ENCODE measurements at places on chromosomes 16 and 17.

- DNase-seq, result peak; percentile 77
Measured at GRCh38 chr17:13076905-13077304, 59.1 kb upstream of the ELAC2 start.

DNA sequence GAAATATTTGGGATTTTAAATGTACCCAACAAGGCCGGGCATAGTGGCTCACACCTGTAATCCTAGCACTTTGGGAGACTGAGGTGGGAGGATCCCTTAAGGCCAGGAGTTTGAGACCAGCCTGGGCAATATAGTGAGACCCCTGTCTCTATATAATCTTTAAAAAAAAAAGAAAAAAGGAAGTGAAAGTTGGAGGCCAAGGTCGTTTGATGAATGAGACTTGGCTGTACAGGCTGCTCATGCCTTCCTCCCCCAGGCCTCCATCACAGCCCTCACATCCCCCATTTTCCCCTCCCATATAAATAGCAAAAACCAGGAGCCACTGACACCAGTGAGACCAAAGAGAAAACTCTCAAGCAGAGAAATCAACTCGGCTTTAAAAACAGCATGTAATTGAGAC lies 3.3 kb upstream of the CA7 start:
- no peak for DNase-seq

DNA sequence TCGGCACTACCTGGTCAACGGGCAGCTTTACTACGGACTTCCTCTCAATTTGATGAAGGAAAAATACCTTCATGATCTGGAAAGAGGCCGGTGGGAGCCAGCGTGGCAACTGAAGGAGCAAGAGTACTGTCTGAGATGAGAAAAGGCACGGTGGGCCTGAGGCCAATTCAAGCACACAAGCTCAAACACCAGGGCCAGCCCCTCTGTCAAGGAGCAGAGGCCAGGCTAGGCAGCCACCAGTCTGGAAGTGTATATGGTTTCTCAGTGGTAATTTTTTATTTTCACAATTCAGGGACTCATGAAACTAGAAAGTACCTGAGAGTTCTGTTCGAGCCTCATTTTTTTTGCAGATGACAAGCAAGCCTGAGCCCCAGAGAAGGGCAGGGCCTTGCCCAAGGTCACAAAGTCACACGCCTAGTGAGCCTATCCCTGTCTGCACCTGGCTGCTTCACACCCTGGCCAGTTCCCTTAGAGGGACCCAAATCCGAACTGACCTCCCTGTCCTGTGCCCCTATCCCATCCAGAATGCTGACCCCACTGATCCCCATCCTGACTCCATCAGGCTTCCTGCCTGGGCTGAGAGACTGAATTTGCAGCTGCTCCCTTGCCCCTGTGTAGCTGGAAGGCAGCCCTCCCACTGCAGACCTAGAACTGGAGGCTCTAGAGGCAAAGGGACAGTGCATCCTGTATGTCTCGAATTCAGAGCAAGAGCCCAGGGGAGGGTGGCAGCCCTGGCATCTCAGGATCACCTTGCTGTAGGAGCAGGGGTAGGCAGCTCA lies 4.8 kb upstream of the TBX2 start:
- no peak for DNase-seq

DNA sequence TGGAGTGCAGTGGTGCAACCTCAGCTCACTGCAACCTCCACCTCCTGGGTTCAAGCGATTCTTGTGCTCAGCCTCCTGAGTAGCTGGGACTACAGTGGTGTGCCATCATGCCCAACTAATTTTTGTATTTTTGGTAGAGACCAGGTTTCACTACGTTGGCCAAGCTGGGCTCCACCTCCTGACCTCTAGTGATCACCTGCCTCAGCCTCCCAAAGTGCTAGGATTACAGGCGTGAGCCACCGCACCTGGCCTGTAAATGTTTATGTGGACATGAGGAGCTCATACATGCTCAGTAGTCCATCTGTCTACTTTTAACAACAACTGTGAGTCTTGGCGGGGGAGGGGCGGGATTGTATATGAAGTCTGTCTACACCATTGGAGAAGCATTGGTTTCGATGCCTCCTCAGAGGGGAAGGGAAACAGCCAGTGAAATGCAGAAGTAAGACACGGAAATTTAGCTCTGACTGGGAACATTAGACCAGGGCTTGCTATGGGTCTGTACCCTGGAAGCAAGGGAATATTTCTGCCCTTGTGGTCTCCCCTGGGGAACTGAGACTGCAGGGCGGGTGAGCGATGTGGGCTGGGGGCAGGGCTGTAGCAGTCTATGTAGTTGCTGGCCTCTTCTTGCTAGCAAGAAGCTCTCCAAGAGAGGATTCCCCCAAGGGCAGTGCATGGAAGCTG lies 9.3 kb downstream of the NUBP1 start:
- DNase-seq, result no peak

GRCh38 chr17:77756846-77757560 lies 201.5 kb upstream of the TNRC6C start:
- DNase-seq, result no peak

- no peak for DNase-seq
Measured at GRCh38 chr16:47182318-47182717, 38.6 kb upstream of the NETO2 start.

GRCh38 chr16:76749780-76750375 lies 441.1 kb upstream of the MON1B start:
- no peak for DNase-seq

DNA sequence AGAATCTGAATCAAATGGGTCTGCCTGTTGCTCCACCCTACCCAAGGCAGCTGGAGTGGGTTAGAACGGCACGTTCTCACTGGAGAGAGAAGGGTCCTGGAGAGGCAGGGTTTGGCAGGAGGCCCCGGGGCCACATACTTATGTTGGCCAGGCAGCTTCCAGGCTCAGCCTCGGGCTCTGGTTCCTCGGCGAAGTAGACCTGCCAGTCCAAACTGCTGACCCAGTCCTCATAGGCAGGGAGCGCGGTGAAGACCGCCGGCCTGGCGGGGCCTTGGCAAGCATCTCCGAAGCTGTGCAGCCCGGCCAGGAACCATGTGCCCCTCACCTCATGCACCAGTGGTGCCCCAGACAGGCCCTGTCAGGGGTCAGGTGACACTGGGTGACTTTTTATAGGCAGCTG lies 4.8 kb downstream of the PRSS53 start:
- no peak for DNase-seq

- DNase-seq, result no peak
Measured at GRCh38 chr17:5032865-5033264, 2.4 kb downstream of the SLC52A1 start.

DNA sequence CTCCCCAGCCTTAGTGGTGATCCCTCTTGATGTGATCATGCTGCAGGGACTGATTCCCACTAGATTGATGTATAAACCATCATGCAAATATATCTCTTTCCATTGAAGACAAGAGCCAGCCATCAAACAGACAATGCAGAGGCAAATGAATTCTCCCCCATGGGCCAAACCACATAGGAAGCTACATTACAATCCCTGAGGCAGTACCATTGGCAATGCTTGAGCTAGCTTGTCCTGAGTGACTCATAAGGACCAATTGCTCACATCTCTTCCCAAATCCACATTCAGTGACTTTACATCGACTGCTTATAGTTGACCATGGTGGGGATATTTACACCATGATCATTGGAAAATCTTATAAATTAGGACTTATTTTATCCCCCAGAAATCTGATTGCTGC lies 242.2 kb downstream of the SHISA9 start:
- DNase-seq, result no peak

GRCh38 chr16:69435977-69436820 lies 11.8 kb downstream of the CYB5B start:
- DNase-seq, result no peak

GRCh38 chr16:79210607-79211006 lies 389.9 kb downstream of the MAF start:
- no peak for DNase-seq

DNA sequence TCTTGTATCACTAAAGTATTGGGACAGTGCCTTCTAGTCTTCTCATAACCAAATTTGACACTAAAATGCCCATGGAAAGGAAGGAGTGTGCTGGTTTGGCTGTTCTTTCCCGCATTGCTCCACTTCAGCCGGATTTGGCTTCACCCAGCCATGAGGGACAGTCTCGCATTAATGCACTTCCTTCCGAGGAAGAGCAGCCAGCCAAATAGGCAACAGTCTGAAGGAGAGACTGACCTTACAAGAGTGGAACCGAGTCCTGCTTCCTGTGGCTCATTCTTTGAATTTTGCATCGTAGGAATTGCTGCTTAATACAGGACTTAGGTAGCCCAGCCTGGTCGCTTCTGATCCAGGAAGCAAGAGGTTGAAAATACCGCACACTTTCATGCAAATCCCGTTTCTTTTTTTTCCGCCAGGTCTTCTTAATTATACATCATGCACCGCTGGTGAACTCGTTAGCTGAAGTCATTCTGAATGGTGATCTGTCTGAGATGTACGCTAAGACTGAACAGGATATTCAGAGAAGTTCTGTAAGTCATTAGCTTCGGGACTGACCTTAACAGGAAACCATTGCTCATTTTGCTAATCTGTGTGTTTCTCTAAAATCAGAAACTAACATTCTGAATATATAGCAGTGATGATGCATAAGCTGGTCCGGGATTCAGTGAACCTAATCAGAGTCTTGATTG lies 38.2 kb downstream of the CLEC16A start:
- DNase-seq, result no peak

DNA sequence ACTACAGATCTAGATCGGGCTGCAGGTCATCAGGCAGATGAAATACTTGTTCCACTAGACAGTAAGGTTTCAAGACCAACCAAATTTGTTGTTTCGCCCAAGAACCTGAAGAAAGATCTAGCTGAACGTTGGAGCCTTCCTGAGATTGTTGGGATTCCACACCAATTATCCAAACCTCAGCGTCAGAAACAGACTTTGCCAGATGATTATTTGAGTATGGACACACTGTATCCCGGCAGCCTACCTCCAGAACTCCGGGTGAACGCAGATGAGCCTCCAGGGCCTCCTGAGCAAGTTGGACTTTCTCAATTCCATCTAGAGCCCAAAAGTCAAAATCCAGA lies 14.4 kb downstream of the LRRC37B start:
- no peak for DNase-seq

DNA sequence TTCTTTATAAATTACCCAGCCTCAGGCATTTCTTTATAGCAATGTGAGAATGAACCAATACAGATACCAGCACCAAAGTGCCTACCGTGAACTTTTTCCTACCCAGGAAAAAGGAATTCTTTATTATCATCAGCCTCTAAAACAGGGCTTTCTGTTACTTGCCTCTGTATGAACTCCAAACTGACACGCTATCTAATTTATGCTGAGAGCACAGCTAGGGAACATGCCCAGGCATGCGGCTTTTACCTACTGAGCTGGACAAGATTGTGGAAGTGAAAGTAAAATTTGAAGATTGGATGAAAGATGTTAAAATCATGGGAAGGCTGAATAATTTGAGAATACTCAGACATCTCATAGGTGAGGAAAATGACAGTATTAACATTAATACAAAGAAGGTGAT lies 24.4 kb upstream of the ADCY9 start:
- DNase-seq, result peak; percentile 47

DNA sequence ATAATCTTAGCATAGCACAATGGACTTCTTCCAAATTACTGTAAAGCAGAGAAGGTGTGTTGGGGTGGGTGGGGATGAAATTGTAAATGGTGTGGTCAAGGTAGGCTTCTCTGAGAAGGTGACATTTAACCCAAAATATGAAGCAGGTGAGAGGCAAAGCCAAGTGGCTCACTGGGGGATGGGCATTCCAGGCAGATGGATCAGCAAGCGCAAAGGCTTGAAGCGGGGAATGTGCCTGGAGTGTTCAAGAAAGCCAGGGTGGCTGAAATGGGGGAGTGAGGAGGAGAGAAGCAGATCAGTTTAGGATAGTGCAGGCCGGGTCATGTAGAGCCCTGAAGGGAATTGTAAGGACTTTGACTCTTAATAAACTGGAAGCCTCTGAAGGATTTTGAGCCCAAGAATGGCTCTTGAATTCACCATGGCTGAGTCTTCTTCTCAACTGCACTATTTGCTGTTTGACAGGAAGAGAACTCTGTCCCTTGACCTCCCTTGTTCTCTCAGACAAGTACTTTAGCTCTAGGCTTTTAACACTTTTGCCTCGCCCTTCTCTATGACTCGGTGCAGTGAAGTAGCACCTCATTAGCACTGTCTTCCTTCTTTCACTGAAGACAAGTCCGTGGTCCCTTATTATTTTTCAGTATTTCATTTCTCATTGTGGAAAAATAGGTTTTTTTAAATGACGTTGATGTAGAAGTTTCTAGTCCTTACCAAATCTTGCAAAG lies 14.7 kb downstream of the CACNG3 start:
- DNase-seq, result no peak

DNA sequence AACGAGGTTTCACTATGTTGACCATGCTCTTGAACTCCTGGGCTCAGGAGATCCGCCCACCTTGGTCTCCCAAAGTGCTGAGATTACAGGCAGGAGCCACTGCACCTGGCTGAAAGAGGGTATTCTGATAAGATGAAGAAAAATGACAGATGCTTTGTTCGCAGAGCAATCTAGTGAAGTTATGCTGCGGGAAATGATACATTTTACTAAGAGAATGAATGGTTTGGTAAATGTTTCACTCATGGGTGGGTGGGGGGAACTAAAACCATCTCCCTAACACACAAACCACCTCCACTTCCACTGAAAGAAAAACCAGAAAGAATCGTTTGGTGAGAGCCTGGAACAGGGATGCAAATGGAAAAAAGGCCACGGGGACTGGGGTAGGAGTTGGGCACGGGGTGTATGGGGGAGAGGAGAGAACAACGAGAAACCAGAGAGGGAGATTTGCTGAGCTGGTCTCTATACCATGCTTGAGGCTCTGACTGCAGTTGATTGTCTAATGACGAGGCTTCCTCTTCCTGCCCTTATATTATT lies 19.0 kb upstream of the XYLT2 start:
- DNase-seq, result no peak

GRCh38 chr17:9825641-9826150 lies at the start of gene GLP2R:
Gene GLP2R, plus strand, starts transcription at chr17:9825924. Its CDS starts 140 bp downstream, at chr17:9826064.
- no peak for DNase-seq

DNA sequence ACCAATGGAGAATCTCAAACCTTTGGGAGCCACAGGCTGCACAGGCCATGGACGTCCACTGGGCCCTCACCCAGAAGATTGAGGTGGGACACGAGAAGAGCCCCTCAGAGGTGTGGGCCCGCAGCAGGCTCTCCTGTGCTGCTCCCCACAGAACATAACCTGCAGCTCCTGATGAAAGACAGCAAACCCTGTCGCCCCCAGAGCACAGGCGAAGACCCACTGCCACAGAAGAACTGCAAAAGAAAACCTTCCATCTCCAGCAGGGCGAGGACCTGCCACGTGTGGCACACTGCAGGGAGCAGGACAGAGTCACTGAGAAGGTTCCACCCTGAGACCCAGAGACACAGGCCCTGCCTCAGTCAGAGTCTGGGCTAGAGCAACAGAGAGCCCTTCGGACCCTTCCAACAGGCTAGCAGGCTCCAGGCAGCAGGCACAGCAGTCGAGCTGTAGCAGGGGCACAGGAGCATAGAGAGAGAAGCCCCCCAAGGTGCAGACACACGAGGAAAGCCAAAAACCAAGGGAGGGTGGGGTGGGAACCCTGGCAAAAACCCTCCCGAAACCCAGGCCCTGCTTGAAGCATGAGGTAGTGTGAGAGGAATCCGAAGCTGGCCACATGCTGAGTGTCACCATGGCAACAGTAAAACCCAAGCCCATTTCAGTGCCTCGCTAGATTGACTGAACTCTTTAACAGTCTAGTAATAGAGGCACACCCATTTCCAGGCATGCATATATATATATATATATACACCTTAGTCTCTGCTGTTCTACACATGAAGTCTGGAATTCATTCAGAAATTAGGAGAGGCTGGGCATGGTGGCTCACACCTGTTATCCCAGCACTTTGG lies 60.0 kb upstream of the CHMP6 start:
- DNase-seq, result peak; percentile 90
